ENCODE measurements at places on chromosomes 16 and 17.

DNA sequence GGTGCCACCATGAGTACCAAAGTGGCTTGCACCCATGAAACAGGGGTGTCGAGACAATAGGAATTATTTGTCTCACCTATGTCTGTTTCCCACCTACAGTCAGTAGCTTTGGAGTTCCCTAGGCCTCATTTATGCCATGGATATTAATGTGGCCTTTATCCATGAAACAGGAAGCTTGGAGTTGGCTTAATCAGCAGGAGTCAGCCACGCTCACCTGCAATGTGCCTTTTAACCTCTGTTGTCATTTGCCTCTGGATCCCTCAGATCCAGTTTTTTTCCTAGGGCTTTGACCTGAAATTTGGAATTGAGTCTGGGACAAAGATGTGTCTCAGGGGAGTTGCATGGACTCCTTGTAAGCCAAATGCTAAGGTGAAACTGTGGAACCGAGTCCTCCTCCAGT lies 44.4 kb downstream of the TAOK1 start:
- DNase-seq: no peak

- DNase-seq: no peak
These were observed 22.6 kb upstream of the HAPSTR1 start for GRCh38 chr16:9068886-9069285.

GRCh38 chr16:19382084-19382801 lies 35.4 kb upstream of the TMC5 start:
- peak; percentile 75 for DNase-seq

GRCh38 chr16:89808475-89808874 lies 8.0 kb downstream of the FANCA start:
- no peak for DNase-seq

- no peak for DNase-seq
These were observed 5.6 kb upstream of the ULK2 start for GRCh38 chr17:19873346-19873745.

DNA sequence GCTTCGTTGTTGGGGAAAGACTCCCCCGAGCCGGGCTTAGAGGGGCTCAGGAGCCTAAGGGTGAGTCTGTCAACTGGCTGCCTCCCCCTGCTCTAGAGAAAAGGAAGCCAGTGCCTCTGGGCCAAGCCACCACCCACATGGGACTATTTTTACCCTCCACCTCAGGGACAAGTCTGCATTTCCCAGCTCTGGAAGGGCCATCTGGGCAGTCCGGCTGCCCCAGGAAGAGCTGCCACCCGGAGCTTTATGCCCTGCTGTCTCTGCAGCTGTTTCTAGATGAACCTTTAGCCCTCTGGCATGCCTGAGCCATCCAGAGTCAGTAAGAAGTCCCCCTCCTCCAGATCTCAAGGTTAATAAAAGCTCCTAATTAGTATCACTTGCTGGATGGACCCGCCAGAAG lies 5.3 kb upstream of the RPRML start:
- no peak for DNase-seq

DNA sequence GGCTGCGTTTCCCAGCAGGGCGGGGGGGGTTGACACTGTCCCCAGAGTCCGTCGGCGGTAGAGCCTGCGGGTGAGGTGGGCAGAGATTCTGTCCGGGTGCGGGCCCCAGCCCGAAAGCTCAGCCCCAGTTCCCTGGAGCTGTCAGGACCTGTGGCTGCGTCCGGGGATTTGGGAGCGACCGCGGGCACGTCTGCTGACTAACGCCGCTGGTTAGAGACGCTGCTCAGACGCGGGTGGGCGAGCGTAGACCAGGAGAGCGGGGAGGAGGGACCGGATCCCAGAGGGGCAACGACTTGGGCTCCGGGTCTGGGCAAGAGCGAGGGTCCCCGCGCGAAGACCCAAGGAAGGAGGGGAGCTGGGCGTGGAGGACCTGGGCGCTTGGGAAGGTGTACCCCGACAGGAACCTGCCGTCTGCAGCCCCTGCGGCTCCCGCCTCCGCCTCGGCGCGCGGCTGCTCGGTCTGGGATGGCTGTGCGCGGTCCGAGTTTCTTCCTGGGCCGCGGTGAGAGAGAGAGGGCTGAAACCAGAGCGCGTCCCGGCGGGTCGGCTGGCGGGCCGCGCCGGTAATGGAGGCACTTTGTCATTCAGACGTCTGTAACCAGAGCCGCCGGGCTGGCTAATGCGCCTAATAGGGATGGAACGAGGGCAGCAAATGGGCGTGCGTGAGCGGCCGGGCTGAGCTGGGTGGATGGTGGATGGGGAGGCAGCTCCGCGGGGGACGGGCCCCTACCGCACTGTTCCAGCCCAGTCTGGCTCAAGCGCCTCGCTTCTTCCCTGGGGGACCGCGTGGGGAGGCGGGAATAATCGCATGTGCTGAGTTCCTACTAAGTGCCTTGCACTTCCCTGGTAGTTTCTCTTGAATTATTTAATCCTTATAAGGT lies 2.3 kb downstream of the NGFR start:
- DNase-seq: no peak

DNA sequence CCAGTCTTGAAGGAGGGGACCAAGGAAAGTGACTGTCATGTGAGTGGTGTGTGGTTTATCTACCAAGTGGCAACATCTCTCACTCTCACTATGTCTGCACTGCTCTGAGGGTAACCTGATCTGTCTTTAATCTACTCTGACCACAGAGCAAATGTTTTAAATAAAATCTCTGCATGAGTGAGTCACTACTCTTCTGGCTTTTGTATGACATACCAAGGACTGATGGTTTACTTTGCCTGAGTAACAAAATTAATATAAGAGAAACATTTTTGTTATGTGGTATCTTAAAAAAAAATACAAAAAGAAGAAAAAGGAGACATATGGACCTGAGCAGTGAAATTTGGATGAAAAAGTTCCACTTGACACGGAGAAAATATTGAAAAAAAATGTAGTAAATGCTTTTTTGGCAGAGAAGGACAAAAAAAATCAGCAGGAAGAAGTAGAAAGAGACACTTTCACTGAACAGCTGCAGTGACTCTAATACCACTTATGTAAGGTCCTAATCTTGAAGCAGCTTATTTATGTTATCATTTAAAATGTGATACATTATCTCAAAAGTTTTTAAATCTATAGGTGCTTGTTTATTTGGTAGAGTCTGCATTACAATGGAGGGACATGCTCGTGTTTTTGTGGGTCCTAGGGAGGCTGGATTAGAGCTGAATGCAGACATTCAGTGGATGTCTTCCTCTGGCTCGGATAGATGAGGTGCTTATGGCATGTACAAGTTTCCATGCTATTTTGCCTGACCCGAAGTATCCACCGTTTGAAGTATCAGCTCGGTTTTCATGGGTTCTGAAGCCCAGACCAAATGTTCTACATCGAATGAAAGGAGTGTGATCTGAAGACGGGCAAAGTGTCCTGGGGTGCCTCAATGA lies 240.7 kb downstream of the MAP2K6 start:
- no peak for DNase-seq

DNA sequence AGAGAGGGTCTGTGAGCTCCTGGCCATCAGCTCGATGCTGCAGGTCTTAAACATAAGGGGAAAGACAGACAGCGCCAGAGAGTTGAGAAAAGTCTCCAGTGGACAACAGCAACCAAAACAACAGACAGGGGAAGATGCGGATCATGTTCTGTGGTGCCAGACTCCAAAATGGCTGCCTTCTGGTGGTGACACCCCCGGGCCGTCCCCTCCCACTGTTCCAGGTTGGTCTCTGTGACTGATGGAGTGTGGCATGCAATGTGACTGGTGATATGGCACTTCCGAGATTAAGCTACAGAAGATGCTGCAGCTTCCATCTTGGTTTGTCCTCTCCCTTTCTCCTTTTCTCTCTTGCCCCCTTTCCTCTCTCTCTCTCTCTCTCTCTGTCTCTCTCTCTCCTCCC lies 40.4 kb upstream of the RBFOX3 start:
- DNase-seq: no peak

GRCh38 chr17:43774304-43775250 lies 4.2 kb downstream of the DUSP3 start:
- DNase-seq: no peak

DNA sequence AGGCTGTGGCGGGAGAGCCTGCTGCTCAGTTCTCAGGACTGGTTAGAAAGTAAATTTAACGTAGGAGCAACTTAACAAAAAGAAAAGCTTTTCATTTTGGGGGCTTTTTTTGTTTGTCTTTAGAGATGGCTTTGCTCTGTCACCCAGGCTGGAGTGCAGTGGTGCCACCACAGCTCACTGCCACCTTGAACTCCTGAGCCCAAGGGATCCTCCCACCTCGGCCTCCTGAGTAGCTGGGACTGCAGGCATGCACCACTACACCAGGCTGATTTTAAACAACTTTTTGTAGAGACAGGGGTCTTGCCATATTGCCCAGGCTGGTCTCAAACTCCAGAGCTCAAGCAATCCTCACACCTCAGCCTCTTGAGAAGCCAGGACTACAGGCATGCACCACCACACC lies 205.0 kb downstream of the RPTOR start:
- DNase-seq: no peak

- DNase-seq: no peak
These were observed 1.2 kb upstream of the HEXIM1 start for GRCh38 chr17:45146890-45147580.

DNA sequence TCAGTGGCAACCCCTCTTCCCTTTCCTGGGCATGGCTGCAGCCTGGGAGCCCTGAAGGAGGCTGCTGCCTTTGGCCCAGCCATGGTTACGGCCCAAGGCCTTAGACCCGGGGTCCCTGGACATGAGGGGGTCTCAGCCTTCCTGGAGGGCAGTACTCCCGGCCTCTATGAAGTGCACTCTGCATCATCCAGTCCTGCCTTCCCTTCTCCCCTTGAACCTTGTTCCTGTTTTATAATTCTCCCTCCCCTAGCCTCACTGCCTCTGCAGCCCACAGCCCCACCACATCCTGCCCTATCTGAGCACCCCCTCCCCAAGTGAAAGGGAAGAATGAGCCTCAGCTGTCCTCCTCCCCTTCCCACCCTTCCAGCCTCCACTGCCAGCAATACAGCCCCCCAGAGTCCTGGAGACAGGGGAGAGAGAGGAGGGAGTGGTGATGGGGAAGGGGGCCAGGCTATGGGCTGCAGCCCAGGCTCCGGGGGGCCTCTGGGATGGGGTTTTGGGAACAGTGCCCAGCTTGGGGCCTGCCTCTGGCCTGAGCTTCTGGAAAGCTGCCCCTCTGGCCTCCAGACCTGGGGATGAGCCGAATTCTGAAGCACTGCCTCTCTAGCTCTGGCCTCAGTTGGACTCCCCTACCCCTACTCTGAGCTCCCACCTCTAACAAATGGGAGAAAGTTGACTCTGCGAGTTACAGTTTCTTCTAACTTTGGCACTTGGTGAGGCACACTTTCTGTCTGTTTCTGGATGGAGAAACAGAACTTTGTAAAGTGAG lies 7.6 kb downstream of the CCR7 start:
- DNase-seq: no peak

GRCh38 chr17:63792055-63792729 lies 18.2 kb downstream of the DDX42 start:
- DNase-seq: no peak

- no peak for DNase-seq
These were observed 6.6 kb upstream of the RHOT2 start for GRCh38 chr16:661184-661821.

DNA sequence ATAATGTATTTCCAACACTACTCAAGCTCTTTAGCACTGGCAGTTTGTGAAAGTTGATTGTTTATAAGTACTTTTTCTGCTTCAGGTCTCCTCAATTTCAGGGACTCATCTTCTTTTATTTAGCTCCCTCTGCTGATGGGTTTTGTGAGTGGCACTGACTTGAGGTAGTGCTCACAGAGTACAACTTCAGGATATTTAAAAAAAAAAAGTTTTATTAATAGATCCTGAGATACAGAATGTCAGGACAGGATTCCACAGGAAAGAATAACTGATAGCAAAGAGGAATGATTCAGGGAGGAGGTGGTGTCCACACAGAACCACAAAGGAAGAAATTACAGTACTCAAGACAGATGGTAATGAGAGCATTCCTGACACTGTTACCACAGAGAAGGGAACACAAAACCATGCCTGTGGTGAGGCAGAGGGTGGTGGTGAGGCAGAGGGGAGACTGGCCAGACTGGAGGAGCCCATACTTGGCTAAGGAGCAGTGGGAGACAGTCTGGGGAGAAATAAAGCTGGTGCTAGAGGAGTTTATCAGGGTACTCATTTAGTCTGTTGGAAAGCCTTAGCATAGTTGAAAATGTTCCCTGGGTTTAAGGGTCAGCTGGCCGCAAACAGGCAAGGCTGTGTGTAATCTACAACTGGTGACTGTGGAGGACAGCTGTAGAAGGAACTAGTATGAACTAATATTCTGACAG lies 63.7 kb downstream of the SPAG9 start:
- DNase-seq: peak; percentile 68

- DNase-seq: peak; percentile 83
These were observed 41.7 kb downstream of the HEATR6 start for GRCh38 chr17:60036796-60037677.

DNA sequence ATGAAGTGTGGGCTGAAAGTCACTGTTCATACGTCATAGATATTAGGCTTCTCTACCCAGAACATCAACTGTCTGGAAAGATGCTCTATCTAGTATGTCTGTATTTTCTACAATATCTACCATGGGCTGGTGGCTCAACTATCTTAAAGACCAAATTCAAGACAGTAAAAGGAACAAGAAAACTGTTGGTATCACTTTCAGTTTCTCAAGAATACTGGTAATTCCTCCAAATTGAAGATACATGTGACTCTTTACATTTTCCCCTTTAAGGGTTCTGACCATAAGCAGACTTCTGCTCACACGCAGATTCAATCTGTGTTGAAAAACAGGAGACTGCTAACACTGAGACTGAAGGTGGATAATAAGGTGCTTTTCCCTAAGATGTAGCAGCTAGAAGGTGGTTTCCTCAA lies 24.2 kb downstream of the XPO6 start:
- no peak for DNase-seq

GRCh38 chr16:54341892-54342776 lies 55.5 kb upstream of the IRX3 start:
- no peak for DNase-seq

DNA sequence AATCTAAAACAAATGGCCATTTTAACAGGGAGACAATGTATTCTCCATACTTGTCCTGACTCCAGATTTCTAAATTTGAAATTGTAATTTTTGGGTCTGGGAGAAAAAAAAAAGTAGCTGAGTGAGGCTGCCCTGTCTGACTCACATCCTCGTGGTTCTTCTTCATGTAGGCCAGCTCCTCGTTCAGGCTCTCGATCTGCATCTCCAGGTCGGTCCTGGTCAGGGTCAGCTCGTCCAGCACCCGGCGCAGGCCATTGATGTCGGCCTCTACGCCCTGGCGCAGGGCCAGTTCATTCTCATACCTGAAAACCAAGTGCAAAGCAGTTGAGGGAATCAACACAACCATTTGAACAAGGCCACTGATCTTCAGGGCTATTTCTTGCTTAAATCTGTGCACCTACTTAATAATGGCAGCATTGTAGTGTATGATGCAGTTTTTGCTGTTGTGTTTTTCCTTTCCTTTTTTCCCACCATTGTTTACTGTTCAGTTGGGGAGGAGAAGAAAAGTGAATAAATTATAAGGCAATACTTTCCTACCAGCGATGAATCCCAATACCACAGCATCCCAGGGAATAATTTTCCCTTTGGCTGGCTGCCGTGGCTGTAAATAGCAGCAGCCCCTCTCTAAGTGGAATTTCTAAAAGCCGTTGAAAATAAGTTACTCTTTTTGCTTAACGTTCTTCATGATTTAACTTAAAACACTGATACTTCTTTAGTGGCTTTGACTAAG lies 2.2 kb downstream of the KRT12 start:
- peak; percentile 20 for DNase-seq
